WERI-Rb-1 (cell line): ENCODE measurements at places on chromosomes 1 and 21.

GRCh38 chr1:223710179-223711133 lies 1.9 kb upstream of the CAPN2 start:
- no peak for DNase-seq

GRCh38 chr1:160952129-160952510 lies 2.5 kb downstream of the ITLN2 start:
- no peak for DNase-seq

DNA sequence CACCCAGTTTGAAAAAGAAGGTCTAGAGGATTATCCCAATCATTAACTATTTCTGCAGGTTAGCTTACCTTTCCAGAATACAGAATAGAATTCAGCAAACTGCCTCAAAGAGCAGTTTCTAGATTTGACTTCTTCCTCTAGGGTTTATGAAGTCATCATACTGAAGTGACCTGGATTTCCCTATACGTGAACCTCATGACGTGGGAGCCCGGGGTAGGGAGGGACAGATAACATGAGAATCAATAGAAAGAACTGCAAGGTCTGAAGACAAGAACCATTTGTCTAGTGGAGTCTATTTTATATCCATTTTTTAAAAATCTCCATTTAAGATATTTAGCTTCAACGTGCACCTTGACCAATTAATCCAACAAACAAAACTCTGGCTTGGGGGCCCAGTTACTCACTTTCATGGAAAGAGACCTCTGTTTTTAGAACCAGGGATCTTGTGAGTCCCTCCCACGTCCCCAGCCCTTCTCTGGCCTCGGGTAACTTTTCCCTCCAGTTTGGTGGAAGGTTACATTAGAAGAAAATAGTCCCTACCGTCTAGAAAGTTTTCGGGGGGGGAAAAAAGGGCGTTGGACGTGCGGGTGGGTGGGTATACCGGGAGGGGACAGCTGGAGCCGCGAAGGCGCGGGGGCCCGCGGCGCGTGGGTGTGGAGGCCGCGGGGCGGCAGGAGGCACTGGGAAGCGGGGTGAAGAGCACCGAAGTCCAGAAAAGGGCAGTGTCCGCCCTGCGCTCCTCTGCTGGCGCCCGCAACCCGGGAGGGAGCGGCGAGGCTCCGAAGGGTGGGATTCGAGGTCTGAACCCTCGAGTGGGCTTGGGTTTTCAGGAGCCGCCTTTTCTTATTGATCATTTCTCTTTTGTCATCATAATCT lies 13.8 kb upstream of the POGZ start:
- DNase-seq, result no peak

GRCh38 chr1:168894397-168894903 lies 165.4 kb upstream of the DPT start:
- no peak for DNase-seq

- DNase-seq, result no peak
Measured at GRCh38 chr1:23699280-23700179, 7.9 kb downstream of the RPL11 start.

GRCh38 chr1:243597383-243597782 lies 252.7 kb downstream of the AKT3 start:
- no peak for DNase-seq

GRCh38 chr21:33027401-33028286 lies 1.9 kb downstream of the OLIG2 start:
- DNase-seq, result no peak
